ENCODE measurements at places on chromosomes 6 and 20.

GRCh38 chr20:31894980-31895675, 24.7 kb downstream of the TTLL9 start:
- no peak for DNase-seq

- DNase-seq = no peak
Observed at GRCh38 chr6:36128793-36129192, 1.5 kb upstream of the MAPK13 start.

GRCh38 chr20:45092898-45093297, 8.0 kb downstream of the KCNS1 start:
- DNase-seq = no peak

- no peak for DNase-seq
Observed at GRCh38 chr6:31614684-31615578, at the start of gene AIF1. Gene AIF1, plus strand, starts transcription at chr6:31615234. Its CDS starts 96 bp downstream, at chr6:31615330.

- no peak for DNase-seq
Observed at GRCh38 chr6:163900570-163900969, 486.1 kb downstream of the QKI start.

DNA sequence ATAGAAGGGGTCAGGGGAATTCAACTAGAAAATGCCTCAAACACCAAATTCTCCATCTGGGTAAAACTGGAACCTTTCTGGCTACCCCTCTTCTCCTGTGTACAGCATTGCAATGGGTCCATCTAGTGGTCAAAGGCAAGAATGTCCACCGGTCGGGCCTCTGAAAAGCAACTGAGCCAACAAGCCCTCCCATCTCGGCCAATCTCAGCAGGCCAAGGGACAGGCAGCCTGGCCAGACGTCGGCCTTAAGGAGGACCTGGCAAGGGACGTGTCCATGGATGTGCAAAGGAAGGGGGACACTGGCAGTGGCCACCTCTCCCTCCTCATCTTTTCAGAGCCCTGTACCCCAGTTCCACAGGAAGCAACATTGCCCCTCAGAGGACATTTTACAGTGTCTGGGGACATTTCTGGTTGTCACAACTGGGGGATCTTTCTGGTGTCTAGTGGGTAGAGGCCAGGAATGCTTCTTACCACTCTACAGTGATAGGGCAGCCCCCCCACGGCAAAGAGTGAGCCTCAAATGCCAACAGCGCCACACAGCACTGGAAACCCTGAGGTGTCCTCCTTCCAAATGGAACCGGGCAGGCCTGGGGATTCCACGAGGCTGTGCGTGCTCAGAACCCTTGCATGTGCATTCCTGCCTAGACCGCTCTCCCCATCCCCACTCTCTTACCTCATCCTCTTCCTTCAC, 99.8 kb upstream of the FOXA2 start:
- DNase-seq = no peak

DNA sequence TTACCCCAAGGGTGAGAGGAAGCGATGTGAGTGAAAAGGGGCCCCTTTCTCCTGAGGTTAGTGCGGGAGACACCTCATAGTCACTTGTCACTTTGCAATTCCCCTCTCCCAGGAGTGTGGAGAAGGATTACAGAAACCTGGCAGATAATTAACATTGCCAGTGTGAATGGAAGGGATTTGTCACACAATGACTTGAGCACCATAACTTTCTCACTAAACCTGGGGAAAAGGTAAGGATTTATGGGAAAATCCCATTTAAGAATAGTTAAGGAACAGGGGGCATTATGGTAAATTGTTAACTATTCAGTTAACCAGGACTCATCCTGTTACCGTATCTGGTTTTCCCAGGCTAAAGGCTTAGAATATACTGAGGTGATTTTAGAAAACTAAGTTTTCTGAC, 219.5 kb upstream of the JAG1 start:
- no peak for DNase-seq

GRCh38 chr20:5722927-5723326, 27.3 kb upstream of the SHLD1 start:
- no peak for DNase-seq

GRCh38 chr6:107618672-107619071, 128.8 kb downstream of the SOBP start:
- no peak for DNase-seq

- no peak for DNase-seq
Observed at GRCh38 chr6:18845896-18846295, 458.7 kb downstream of the RNF144B start.

GRCh38 chr20:5844063-5844681, 94.0 kb downstream of the SHLD1 start:
- DNase-seq = peak; percentile 27

DNA sequence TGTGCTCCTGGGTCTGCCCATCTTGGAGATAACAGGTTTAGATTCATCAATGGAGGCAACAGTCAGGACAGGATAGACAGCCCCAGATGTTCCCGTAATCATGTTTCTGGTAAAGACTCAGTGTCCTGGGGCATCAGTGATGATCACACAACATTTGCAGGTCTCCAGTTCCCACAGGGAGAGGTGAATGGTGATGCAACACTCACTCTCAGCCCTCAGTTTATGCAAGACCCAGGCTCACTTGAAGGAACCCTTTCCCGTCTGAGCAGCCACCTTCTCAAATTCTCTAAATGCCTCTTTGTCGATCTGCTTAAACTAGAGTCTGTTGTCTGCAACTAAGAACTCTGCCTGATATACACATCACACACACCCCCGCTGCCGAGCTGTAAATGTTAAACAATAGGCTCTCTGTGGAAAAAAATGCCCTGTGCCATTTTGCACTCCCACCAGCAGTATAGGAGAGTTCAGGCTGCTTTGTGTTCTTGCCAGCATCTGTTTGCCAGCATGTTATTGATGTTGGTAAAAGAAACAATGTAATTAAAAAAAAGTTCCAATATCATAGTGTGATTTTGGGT, 30.1 kb upstream of the SCP2D1 start:
- DNase-seq = no peak

- no peak for DNase-seq
Observed at GRCh38 chr20:41733151-41733550, 115.0 kb upstream of the CHD6 start.
